ENCODE measurements at places on chromosomes 13 and 19. TPM values are rescaled to one million over a fixed set of nuclear protein-coding genes. Genes with fewer than 3 reads are reported as not detected.

GRCh38 chr19:2512523-2513431 is 36.9 kb downstream of the GADD45B start:
- H3K4me1 ChIP-seq = peaks cover 8% of the 10 kb centered on the region
- no peak for DNase-seq
- H3K27ac ChIP-seq = no peak overlapping the region
- no peaks in the 10 kb centered on the region for H3K36me3 ChIP-seq
- H3K4me3 ChIP-seq = no peak overlapping the region

DNA sequence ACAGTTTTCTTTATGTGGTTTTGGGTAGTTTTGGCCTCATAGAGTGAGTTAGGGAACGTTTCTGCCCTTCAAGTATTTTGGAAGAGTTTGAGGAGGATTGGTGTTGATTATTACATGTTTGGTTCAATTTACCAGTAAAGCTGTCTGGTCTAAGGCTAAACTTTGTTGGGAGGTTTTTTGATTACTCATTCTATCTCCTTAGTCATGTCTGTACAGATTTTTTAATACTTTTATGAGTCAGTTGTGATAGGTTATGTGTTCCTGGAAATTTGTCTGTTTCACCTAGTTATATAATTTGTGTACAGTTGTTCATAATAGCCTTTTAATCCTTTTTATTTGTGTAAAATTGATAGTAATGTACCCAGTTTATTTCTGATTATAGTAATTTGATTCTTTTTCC is 20.4 kb downstream of the RNF17 start:
- no peak overlapping the region for H3K27ac ChIP-seq
- no peak for DNase-seq
- H3K4me1 ChIP-seq = no peaks in the 10 kb centered on the region
- no peak overlapping the region for H3K4me3 ChIP-seq

DNA sequence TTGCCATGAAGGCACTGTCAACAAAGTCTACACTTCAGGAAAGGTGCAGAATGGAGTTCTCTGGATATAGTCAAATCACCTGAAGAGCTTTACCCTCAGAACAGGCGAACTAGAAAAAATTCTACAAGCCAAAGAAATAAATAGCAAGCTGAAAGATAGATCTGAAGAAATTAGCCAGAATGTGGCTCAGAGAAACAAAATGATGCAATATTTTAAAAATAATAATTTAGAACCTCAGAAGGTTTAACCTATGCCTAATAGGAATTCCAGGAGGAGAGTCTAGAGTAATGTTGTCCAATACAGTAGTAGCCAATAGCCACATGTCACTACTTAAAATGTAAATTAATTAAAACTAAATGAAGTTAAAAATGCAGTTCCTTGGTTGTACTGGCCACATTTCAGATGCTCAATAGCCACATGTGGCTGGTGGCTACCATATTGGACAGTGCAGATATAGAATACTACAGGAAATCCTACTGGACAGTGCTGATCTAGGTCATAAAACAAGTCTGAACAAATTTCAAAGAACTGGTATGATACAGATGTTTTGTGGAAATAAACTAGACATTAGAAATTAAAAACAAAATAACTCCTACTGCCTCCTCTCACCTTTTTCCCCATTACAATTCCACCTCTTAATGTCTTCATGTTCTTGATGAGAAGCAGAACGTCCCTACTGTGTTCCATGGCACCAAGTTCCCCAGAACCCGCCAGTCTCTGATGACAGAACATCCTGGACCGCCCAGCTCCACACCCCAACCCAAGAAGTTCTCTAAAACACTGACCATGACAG is 679 bp upstream of the CDADC1 start:
- peak overlapping the region; percentile 99 for H3K27ac ChIP-seq
- H3K4me1 ChIP-seq = peaks cover 24% of the 10 kb centered on the region
- peaks cover 6% of the 10 kb centered on the region for H3K27me3 ChIP-seq
- DNase-seq = no peak
- H3K36me3 ChIP-seq = peaks cover 9% of the 10 kb centered on the region

GRCh38 chr13:43986421-43986981 is 106.8 kb downstream of the LACC1 start:
- H3K4me3 ChIP-seq = no peak overlapping the region
- H3K36me3 ChIP-seq = peaks cover 2% of the 10 kb centered on the region
- H3K27me3 ChIP-seq = peaks cover 36% of the 10 kb centered on the region
- H3K4me1 ChIP-seq = peaks cover 2% of the 10 kb centered on the region
- DNase-seq = no peak

- DNase-seq = no peak
- H3K27ac ChIP-seq = no peak overlapping the region
- no peaks in the 10 kb centered on the region for H3K27me3 ChIP-seq
- no peaks in the 10 kb centered on the region for H3K4me1 ChIP-seq
- no peaks in the 10 kb centered on the region for H3K36me3 ChIP-seq
Measured at GRCh38 chr13:81480634-81481033, 1139.7 kb upstream of the SPRY2 start.

DNA sequence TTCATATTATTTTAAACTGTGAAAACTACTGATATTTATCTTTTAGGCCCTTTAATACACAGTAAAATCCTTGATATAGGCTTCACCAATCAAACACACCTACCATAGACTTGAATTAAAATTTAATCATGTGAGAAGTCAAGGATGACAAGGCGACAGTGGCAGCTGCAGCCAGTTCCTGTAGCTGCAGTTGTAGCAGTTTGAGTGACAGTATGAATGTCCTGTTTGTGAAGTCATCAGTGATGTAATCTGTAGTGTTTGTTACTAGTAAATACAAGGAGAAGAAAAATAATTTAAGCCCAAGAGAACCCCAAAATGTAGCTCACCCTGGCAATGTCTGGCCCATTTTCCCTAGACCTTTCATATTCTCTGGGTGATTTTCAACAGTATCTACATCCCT is 897.0 kb downstream of the SLITRK6 start:
- no peak overlapping the region for H3K4me3 ChIP-seq
- H3K4me1 ChIP-seq = no peaks in the 10 kb centered on the region
- no peaks in the 10 kb centered on the region for H3K36me3 ChIP-seq
- H3K27me3 ChIP-seq = peaks cover 3% of the 10 kb centered on the region

- peaks cover 30% of the 10 kb centered on the region for H3K4me1 ChIP-seq
- H3K27ac ChIP-seq = peak overlapping the region; percentile 99
- peaks cover 2% of the 10 kb centered on the region for H3K36me3 ChIP-seq
- peak overlapping the region; percentile 97 for H3K4me3 ChIP-seq
- H3K27me3 ChIP-seq = no peaks in the 10 kb centered on the region
Measured at GRCh38 chr13:102846261-102847015, 606 bp downstream of the ERCC5 start.

DNA sequence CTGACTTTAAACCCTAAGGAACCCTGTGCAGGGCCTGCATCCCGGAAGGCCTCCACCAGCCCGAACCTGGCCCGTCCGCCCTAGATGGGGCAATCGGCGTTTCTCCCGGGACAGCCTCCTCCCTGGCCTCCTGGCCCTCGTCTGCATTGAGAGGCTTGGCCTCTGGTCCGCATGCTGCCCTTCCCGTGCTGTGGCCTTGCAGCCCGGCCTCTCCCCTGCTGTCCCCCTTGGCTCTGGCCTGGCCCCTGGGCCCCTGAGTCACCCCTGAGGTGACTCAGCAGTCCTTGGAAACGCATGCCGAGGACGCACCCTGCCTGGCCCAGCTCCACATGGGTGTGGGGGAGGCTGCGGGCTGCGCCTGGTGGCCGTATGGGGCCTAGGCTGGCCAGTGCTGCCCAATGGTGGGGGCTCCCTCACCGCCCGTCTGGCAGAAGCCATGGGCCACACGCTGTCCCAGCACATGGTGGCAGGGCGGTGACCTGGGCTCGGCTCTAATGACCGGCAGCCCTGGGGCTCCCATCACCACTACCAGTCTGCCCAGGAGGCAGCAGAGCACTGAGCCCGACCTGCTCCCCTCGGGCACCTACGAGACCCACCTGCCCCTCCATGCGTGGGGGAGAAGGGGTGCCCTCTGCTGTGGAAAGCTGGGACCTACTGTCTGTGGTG is 25.7 kb downstream of the SH3GL1 start:
- H3K36me3 ChIP-seq = no peaks in the 10 kb centered on the region
- no peaks in the 10 kb centered on the region for H3K27me3 ChIP-seq

DNA sequence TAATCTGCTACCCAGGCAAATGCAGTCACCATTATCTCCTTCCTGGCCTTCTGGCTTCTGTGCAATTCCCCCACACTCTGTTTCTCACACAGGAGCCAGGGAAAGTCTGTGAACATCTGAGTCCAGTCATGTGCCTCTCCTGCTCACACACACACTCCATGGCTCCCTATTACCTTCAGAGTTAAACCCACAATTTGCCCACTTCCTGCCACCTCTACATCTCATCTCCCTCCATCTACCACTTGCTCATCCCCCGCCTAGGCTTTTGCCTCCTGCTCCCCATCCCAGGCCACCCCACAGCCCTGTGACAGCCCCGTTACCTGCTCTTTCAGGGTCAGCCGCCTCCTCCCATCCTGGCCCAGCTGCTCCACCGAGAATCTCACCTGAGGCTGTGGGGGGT is 13.5 kb downstream of the IL12RB1 start:
- no peak for DNase-seq
- H3K4me1 ChIP-seq = peaks cover 8% of the 10 kb centered on the region
- peaks cover 7% of the 10 kb centered on the region for H3K36me3 ChIP-seq
- no peaks in the 10 kb centered on the region for H3K27me3 ChIP-seq

DNA sequence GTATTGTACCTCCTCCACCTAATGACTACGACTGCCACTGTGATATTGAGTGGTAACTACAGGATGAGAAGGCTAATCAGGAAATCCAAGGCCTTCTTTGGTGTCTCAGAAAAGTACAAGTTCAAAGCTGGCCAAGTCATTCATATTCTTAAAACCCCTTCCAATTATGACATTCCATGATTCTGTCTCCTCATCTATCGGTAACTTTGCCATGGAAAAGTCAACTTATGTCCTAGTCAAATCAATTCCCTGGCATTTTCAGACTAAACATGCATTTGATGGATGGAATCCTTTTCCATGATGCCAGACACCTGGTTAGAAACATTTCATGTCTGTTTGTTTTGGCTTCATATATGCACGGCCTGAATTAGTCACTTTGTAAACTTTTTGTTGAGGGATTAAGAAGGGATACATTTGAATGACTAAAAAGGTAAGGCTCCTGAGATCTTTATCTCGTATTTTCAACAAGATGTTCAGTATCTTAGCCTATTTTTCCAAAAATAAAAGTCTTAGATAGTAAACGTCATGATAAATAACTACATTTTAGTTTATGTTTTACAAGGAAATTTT is 186.5 kb downstream of the NHLRC3 start:
- DNase-seq = no peak
- peaks cover 14% of the 10 kb centered on the region for H3K27me3 ChIP-seq
- no peak overlapping the region for H3K27ac ChIP-seq
- no peaks in the 10 kb centered on the region for H3K4me1 ChIP-seq
- H3K36me3 ChIP-seq = no peaks in the 10 kb centered on the region
- no peak overlapping the region for H3K4me3 ChIP-seq

PROZ gene
- total RNA-seq = not detected

MBD3L5 gene
- not detected for total RNA-seq

ADGRE2 gene
- total RNA-seq = 5.3 TPM

THSD8 gene
- total RNA-seq = 0.85 TPM

CDX2 gene
- total RNA-seq = not detected

OR7D2 gene
- total RNA-seq = not detected

DIAPH3 gene
- total RNA-seq = not detected

ATP4B gene
- not detected for total RNA-seq

CGB2 gene
- not detected for total RNA-seq
